ENCODE measurements at places on chromosomes 6 and 20. TPM values are rescaled to one million over a fixed set of nuclear protein-coding genes. Genes with fewer than 3 reads are reported as not detected.

GNAS-AS1 gene
- total RNA-seq = 0.35 TPM

- no peak for DNase-seq
Measured at GRCh38 chr6:158706369-158706982, 56.6 kb downstream of the SYTL3 start.

DNA sequence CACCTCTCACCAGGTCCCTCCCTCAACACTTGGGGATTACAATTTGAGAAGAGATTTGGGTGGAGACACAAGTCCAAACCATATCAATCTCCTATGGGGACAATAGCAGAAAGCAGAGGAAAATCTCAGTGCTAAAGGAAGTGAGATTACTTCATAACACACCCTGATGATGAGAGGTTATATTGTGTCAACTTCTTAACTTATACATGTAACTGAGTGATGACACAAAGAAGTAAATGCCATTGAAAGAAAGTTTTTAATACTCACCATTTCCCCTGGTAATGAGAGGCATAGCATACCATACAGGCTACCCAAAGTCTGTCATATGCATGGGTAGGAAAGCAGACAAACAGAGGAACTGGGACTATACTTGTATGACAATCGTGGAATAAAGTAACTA, 137.2 kb downstream of the MMUT start:
- DNase-seq = no peak

DNA sequence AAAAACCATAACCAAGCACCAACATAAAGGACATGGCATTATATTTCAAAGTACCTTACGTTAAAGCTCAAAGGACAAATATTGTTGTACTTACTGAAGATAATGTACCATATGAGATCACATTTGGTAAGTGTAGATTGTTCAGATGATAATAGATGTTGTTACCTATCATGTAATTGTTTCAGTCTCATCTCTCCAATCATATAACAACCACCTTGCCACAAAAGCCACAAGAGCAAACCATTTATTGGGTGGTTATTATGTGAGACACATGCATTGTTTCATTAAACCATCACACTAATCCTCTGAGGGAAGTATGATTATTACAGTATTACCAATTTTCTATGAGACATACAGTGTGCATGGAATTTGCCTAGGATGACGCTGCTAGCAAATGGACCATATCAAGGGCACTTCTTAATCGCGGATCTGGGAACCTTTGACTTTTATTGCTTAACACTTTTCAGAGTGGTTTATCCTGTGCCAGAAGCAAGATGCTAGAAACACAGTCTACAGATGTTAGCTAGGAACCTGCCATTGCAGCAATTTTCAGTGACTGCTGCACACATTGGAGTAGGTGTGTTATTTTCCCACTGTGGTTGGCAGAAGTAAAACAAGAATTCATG, 149.8 kb upstream of the AKIRIN2 start:
- DNase-seq = no peak

DNA sequence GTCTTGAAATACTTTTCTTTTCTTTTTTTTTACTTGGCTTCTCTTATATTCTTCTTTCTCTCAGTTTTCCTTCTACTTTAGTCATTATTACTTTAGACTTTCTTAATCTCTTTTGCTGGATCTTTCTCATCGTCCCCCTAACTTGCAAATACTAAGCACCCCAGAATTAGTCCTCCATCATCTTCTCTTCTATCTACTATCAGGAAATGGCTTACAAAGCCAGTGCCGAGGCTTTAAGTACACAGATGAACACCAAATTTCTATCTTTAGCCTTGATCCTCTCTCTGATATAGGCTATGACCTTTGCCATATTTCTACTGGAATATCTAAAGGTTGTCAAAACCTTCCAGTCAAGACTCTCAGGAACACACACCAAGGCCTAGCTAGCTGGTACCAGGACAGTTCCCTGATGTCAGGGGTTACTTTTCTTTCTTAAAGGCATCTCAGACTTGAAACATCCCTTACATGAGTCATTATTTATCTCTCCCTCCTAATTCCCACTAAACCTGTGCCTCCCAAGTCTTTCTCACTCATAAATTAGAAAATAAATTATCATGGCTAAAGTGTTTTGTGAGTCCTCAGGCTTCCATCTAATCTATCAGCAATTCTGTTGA, 278.6 kb upstream of the TCF21 start:
- no peak for DNase-seq

DNA sequence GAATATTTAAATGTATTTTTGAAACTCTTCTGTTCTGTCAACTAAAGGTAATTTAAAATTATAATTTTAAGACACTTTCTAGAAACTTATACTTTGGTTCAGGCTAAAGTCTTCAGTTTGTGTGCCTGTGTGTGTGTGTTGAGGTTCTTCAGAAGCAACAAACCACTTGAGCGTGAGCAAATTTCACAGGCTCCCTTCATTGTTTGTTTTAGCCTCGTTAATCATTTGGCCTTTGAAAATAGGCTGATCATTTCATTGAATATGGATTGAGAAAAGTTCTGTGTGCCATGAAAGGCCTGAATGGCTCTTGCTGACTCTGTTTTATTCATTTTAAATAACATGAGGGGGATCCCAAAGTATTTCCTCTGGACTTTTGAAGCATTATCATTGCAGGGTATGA, 420.1 kb downstream of the CDKAL1 start:
- no peak for DNase-seq

TRIM31 gene
- not detected for total RNA-seq
